Foreskin keratinocyte (primary cell): ENCODE measurements at places on chromosomes 2 and 18.

GRCh38 chr2:27527182-27527581 lies 30.5 kb downstream of the GCKR start:
- DNase-seq: peak; percentile 50

DNA sequence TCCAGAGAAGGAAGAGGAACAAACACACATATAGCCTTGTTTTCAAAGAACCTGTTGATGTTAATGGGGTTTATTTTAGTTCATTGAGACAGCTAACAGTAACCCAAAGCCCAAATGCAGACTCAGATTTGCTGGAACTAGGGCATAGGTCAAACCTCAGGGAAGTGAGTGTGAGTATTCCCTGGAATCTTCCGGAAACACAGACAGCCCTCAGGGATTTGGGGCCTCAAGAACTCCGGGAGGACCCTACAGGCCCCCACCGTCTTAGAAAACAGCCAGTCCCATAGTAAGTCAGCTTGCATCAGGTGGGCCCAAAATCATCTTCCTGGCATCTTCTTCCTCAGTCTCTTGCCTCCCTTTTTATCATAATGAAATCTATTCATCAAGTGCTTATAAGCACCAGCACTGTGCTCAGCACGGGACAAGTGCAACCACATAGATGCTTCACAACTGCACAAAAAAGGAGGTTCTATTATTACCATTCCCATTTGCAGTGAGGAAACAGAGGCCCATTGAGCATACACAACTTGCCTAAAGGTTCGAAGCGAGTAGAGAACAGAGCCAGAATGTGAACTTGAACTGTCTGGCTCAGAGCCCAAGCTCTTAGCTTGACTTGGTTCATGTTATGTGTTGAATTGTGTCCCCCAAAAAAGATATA lies 50.2 kb upstream of the BCL11A start:
- DNase-seq: no peak

DNA sequence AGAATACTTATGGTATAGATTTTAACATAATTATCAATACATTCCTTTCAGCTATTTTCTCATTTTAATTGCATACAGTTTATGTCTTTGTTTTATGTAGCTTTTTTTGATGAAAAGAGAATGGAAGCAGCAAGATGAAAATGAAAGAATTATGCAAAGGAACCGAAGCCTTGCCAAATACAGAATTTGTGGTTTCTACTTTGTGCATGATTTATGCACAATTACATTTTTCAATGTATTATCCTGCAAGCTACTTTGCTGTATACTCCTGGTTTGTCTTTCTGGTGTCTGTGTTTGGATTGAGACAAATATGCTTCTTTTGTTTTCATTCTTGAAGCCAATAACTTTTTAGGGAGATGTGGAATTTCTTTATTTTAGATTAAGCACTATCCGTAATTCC lies 1642.6 kb upstream of the CELF4 start:
- no peak for DNase-seq

GRCh38 chr2:166451468-166451867 lies 42.6 kb downstream of the SCN7A start:
- DNase-seq: no peak

GRCh38 chr18:40676668-40677067 lies 1278.4 kb upstream of the PIK3C3 start:
- peak; percentile 71 for DNase-seq

- DNase-seq: no peak
Measured at GRCh38 chr2:219401606-219402005, 13.9 kb upstream of the DNPEP start.

- DNase-seq: no peak
Measured at GRCh38 chr2:177622521-177622920, 229.9 kb downstream of the AGPS start.

GRCh38 chr2:54997826-54998225 lies 52.4 kb downstream of the RTN4 start:
- DNase-seq: no peak

- DNase-seq: no peak
Measured at GRCh38 chr2:119416299-119416923, 15.2 kb upstream of the TMEM37 start.

- DNase-seq: no peak
Measured at GRCh38 chr2:46505472-46505783, 26.1 kb downstream of the TMEM247 start.

- no peak for DNase-seq
Measured at GRCh38 chr2:67216881-67217280, 180.3 kb upstream of the ETAA1 start.

DNA sequence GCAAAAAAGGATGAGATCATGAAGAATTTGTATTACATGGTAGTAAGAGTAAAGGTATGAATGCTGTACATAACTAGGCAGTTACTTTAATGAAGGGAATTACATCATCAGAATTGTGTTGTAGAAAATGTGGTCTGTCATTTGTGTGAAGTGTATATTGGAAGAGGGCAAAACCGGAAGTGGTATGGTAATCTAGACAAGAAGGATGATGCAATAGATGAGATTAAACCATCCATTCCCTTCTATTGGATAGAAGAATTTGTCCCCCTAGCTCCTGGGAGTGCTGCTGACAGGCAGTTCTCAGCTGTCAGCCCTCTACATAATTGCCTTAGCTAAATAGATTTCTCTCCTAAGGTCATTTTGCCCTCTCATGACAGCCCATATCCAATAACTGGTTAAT lies 55.9 kb upstream of the BARD1 start:
- DNase-seq: no peak

- peak; percentile 34 for DNase-seq
Measured at GRCh38 chr2:212956665-212957607, 194.5 kb downstream of the IKZF2 start.

GRCh38 chr18:74450626-74451025 lies 6.5 kb downstream of the DIPK1C start:
- no peak for DNase-seq

- no peak for DNase-seq
Measured at GRCh38 chr2:36415381-36416022, 59.9 kb downstream of the CRIM1 start.

DNA sequence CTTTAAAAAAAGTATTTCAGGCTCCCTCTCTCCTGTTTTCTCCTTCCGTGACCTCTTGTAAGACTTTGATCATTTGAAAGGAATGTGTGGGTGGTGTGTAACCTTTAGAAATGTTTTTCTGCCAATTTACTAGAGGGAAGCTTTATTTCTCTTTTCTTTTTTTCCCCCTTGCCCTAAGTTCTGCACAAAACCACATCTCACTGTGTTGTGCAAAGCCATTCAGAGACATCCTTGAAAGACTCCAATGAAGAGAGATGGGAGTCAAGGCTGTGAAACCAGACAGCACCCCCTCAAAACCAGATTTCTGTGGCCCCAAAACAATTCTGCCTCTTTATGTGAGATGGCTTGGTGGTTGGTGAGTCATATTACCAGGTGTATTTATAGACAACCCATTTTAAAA lies 184.6 kb upstream of the ERBB4 start:
- DNase-seq: peak; percentile 81

DNA sequence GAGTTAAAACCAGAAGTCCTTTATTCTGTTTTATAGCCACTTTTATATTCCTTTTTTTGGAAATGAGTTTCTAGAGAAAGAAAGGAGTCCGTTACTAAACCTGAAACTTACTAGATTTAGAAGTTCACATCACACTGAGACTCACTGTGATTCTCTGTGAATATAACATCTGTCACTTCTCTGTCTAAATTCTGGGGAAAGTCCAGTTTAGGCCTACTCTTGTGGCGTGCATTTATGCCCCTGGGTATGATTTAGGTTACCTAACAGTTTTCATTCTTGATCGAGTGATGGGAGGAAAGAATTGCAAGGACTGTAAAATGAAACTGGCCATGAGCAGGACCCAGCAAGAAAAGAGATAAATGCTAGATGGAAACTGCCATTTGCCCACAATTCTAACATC lies 449.6 kb downstream of the SPAG16 start:
- DNase-seq: no peak

DNA sequence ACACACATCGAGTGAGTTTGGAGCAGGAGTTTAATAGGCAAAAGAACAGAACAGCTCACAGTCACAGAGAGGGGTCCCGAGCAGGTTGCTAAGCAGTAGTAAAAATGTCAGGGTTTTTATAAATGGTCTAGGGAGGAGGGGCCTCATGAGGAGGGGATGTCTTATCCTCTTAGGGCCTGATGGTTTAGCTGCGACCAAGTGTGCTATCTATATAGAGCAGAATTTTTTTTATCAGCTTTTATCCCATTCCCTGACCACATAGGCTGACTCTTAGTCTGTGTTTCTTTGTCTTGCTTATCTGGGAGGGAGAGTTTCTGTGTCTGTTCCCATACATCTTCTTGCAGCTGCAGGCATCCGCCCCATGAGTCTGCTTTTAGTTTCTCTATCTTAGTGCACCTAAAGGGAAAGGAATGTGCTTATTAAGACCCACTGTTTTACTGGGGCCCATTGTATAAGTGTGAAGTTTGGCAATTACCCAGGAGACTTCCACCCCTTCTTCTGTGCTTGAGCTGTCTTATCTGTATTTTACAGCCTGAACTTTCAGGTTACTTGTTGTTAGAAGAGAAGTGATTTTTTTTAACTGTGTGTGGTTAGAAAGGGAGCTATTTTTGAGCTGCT lies 30.4 kb upstream of the GMCL1 start:
- peak; percentile 59 for DNase-seq

- peak; percentile 14 for DNase-seq
Measured at GRCh38 chr18:4060427-4061281, 394.5 kb downstream of the DLGAP1 start.

DNA sequence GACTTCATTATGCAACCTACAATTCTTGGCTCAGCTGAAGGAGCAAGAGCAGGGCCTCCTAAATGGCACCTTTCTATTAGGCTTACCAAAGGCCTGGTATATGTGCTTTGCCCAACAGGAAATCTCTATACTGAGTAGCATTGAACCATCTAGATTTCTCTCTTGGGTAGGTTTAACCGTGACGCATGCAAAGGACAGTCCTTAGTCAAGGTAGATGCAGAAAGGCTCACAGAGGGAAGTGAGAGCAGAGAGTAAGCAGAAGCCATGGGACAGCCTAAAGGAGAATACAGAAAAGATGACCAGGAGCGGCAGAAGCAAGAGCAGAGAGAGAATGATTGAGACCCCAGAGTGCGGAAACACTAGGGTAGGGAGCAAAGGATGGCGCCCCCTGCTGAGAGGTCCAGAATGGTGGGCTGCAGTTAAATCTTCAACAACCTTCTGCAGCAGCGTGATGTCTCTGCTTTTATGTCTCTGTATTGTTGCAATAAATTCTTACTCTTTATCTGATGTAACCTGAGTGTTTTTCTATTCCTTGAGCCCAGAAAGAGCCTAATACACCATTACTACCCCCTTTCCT lies 4.7 kb upstream of the OSBPL1A start:
- DNase-seq: no peak

DNA sequence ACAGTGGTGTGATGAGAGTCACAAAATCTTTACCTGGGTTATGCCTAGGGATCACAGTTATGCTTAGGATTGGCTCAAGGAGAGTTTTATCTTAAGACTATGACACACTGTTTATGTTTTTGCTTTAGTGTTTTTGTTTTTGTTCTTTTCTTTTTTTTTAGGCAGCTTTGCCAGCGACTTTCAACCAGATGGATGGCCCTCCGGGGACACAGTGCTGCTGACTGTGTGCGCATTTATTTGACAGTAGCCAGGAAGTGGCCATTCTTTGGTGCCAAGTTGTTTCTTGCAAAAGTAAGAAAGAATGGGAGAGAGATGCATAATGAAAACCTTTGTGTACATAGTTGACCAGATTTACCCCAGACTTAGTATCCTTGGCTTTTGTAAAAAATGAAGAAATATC lies 15.1 kb upstream of the DYNC2LI1 start:
- no peak for DNase-seq

DNA sequence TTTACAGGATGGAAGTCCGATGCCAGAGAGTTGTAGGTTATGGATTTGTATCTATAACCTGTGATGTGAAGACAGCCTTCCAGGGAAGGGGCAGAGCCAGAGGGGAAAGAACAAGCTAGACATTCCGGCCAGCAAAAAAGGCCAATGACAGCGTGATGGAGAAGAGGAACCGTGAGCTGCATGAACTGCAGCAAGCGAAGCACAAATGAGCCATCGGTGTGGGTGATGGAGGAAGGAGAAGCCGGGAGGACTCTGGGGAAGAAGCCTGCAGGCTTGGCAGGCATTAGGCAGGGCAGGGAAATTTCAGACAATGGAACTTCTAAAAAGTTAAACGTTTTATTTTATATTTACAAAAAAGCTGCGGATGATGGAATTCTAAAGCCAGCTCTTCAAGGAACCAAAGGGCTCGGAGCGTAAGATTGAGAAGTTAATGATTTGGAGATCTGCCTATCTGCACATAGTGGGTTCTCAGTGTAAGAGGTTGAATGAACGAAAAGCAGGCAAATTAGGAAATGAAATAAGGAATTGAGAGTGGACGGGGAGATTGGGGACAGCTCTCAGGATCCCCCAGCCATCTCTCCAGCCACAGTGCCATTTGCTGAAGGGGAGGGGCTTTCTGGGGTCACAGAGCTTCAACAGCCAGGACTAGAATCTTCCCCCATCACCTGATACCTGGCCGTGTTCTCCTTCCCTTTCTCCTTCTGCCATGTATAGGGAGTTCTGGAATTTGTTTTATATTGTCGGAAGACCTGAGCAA lies 28.4 kb downstream of the NGEF start:
- no peak for DNase-seq

DNA sequence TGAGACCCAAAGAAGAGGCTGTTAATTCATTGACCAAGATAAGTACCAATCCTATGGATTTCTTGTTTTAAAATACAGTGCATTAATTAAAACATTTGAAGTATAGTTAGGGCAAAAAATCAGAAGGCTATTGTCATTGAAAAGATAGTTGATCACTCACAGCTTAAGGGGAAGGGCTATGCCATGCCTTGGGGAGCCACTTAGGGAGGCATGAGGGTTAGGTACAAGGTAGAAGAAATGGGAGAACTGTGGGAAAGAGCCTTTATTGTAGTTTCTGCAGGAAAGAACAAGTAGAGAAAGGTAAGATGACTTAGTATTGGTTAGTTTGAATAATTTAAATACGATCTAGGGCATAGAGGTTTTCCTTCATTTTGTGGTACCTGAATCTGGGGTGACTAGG lies 1285.5 kb upstream of the TMEFF2 start:
- DNase-seq: no peak

GRCh38 chr18:22185771-22186386 lies 16.5 kb downstream of the GATA6 start:
- no peak for DNase-seq

- DNase-seq: no peak
Measured at GRCh38 chr18:59065684-59066083, 74.0 kb upstream of the SEC11C start.

- no peak for DNase-seq
Measured at GRCh38 chr2:60498816-60499429, 54.5 kb downstream of the BCL11A start.

GRCh38 chr2:18597618-18598017 lies 8.2 kb upstream of the NT5C1B start:
- no peak for DNase-seq

GRCh38 chr2:144078106-144078505 lies 441.8 kb downstream of the ZEB2 start:
- DNase-seq: no peak

DNA sequence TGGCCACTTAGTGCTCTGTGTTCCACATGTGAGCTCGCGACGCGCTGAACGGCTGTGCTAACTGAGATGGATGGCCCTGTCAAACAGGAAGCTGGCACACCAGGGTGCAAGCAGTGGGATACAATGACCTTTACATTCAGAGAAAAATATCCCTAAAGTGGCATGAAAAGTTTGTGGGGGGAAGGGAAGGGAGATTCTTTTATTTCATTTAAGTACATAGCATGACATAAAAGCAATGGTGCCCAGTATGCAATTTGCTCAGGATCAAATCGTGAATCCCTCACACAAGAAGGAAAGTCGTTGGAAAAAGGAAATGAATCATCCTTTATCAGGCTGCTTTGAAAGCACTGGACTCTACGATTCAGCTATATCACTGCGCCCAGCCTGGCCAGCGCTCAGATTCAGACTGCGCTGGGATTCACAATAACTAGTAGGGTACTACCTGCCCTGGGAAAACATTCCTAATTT lies 26.0 kb downstream of the SATB2 start:
- DNase-seq: no peak
